GM23248 (cell line): ENCODE measurements at places on chromosomes 4 and X.

- no peak for DNase-seq
Observed at GRCh38 chr4:155964016-155964891, 10.6 kb upstream of the CTSO start.

- peak; percentile 79 for DNase-seq
Observed at GRCh38 chr4:53654300-53654758, 63.0 kb upstream of the LNX1 start.

- DNase-seq = no peak
Observed at GRCh38 chr4:111838406-111838930, 306.8 kb upstream of the FAM241A start.

- DNase-seq = peak; percentile 69
Observed at GRCh38 chrX:3184176-3184930, 143.1 kb downstream of the ARSF start.

DNA sequence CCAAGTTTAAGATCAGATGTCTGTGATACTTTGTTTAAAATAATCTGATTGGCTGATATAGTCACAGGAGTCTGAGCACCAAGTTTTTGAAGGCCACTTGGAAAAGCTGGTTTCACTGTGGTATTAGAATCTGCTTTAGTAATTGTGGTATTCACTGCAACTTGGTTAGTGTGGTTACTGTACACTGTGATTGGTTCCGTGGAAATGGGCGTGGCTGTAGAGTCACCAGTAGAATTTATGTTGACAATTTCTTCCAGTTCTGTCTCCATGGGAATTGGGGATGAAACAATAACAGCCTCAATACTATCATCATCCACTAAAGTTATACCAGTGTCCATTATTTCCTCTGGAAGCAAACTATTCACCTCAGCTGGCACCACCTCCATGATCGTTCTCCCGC is 26.2 kb downstream of the LIN54 start:
- peak; percentile 46 for DNase-seq

DNA sequence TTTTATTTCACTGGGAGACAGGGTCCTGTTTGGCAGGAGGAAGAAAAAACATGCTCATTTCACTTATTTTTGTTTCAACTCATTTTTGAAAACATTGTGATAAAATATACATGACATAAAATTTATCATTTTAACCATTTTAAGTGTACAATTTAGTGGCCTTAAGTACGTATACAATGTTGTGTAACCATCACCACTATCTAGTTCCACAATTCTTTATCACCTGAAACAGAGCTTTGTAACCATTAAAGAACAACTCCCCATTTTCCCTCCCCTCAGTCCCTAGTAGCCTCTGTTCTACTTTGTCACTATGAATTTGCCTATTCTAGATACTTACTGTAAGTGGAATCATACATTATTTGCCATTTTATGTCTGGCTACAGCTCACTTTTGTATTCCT is 143.8 kb downstream of the GPAT3 start:
- DNase-seq = no peak

- DNase-seq = no peak
Observed at GRCh38 chr4:90495936-90496335, 368.7 kb downstream of the CCSER1 start.

GRCh38 chr4:61812171-61812570 is 612.0 kb downstream of the ADGRL3 start:
- DNase-seq = no peak

- DNase-seq = peak; percentile 68
Observed at GRCh38 chr4:67327245-67328017, 217.9 kb downstream of the CENPC start.

GRCh38 chrX:13015536-13016236 is 28.7 kb downstream of the FAM9C start:
- DNase-seq = no peak

GRCh38 chr4:26871611-26872010 is 11.0 kb downstream of the STIM2 start:
- DNase-seq = peak; percentile 88

DNA sequence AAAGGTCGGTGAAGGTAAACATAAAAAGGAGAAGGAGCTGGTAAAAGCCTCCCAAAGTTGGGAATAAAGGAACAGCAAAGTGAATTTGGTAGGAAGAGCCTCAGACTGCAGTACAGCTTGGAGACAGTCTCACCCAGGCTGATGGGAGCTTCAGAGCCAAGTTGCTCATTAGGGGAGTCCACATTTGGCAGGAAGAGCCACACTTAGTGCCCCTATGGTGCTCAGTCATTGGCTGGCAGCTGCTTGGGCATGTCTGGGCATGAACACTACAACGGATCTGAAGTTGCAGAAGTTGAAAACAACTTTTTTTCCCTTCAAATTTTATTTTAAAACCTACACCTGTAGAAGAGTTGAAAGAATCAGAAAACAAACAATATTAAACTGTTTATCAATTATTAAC is 2497.3 kb downstream of the ARAP2 start:
- no peak for DNase-seq

GRCh38 chr4:48033825-48034413 is 17.3 kb downstream of the NIPAL1 start:
- DNase-seq = peak; percentile 37

DNA sequence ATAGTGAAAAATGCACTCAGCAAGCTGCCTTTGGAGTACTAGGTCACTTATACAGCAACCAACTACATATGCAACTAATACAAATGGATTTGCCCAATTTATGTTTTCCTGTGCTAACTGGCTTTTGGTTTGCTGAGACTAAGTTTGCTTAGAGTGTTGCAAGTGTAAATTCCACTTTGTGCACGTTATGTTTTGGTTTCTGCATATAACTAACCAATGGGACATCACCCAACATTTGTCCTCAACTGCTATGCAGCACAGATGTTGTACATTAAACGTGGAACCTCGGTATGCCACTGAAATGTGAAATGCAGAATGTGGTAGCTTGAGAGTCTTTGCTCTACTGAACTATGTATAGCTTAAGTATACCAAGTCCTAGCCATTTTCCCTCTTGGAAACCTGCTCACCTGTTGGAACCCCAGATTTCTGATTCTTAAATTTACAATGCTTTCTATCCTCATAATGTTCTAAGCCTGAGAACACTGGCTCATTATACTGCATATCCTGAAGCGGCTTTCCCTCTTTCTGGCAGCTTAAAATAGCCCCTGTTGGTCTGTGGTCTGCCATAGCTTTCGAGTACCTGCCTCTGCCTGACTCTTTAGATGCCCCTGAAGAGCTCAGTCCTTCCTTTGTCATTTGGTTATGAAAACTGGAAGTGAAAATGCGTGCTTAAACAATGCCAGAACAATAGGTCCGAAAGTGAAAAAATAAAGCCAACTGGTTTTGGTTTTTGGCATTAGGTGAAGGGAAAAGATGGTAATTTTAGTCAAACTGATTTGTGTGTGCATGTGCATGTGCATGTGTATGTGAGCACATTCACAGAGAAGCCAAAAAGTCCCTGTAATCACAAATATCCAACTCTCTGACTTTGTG is 158.0 kb downstream of the SH2D1A start:
- no peak for DNase-seq

GRCh38 chrX:38431525-38431924 is 79.1 kb downstream of the OTC start:
- no peak for DNase-seq

- peak; percentile 81 for DNase-seq
Observed at GRCh38 chr4:57342411-57342810, 232.2 kb upstream of the IGFBP7 start.

- DNase-seq = peak; percentile 8
Observed at GRCh38 chrX:132022198-132022966, 720 bp upstream of the STK26 start.

- DNase-seq = peak; percentile 57
Observed at GRCh38 chr4:111631215-111631999, 513.8 kb upstream of the FAM241A start.

DNA sequence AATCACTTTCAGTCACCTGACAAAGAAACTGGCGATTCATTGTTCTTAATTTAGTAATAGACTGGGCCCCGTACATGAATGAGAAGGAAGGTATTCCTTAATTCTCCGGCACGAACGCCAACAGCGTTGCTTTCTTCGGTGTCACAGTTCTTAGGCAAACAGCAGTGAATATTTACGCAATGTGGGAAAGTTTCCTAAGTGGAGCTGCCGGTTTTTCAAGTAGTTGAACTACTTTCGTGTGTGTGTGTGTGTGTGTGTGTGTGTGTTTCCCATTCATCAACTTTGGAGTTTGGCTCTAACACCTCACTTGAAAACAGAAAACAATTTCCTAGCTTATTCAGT is 651 bp downstream of the NXT2 start:
- DNase-seq = peak; percentile 72

- DNase-seq = no peak
Observed at GRCh38 chrX:72080150-72080549, 51.6 kb downstream of the RTL5 start.

- DNase-seq = no peak
Observed at GRCh38 chr4:5247735-5248134, 196.5 kb downstream of the STK32B start.

GRCh38 chrX:55787727-55788126 is 70.2 kb downstream of the RRAGB start:
- no peak for DNase-seq

DNA sequence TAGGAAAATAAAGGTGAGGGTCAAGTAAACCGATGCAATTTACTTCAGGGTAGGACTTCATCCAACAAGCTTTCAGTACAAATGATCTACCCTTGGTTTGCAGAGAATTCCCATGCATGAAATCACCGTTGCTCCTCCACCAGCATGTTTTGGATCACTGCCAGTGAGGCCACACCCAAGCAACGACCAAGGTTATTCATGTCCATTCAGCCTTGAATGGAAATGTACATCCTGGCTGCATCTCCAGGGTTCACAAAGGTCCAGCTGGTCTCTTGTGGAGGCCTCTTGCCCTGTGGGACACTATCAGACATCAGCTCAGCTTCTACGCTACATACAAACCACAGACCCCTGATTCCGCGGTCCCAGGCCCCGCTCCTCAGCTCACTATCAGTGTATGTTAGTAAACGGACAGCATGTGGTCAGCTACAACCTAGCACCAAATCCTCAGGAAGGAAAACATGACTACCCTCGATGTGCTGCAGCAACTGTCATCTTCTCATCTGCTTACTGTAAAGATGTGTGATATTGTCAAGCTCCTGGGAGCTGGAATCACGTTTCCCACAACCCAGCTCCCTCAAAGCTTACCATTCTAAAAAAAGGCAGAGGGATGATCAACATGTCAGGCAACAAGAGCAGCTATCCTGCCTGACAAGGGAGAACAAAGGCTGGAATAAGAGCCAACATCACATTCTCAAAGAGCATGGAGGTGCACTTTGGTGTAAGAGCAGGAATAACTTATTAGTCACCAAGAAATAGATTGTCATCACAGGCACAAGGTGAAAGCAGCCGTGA is 4.9 kb downstream of the LYAR start:
- peak; percentile 50 for DNase-seq

DNA sequence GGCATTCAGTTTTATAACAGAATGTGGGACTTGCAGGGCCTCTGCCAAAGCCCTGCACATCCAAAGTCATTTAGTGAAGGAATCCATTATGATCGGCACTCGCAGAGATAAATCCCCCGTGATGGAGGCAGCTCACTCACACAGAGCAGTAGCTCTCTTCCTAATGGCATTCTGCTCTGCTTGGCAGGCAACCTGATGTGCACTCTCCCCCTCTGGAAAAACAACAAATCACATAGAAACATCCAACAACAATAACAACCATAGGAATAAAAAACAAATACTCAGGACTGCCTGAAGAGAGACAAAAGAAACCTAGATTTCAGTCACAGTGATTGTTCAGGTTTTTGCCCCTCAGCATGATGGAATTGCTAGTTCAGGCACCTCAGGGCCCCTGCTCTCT is 59.7 kb downstream of the NAA11 start:
- no peak for DNase-seq

- DNase-seq = no peak
Observed at GRCh38 chr4:94804650-94805049, 46.9 kb downstream of the BMPR1B start.

GRCh38 chrX:153511784-153512500 is 5.5 kb upstream of the ATP2B3 start:
- no peak for DNase-seq

DNA sequence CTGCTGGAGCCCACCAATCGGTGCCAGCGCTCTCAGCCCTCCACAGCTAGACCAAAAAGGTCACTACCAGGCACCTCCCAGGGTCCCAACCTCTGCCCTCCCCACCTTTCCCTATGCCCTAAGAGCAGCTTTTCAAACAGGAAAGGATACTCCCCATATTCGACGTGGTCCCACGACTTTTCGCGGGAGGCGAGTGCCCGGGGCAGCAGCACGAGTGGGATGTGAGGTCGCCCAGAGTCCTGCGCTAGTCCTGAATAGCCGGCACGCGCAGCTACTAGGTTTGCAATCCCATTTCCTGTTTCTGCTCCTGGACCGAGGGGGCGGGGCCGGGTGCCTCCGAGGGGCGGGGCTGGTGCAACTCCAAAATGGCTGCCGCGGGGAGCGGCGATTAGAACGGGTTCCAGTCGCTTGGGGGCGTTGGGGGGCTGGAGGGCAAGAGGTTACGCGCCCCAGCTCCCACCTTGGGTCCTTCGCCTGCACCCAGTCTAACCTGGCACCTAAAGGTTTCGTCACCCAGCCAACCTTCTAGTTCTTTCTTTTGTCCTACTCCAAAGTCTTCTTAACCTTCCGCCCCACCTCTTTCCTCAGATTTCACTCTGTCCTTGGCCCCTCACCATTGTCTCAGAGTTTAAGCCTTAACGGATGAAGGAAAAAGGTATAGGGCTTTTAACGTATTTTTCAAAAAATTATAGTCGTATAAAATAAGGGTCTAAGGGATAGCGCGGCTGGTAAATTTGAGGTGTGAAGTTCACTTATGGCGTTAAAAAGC is 85.0 kb upstream of the TENT5D start:
- peak; percentile 21 for DNase-seq

GRCh38 chr4:121669163-121669550 is 27.6 kb downstream of the ANXA5 start:
- peak; percentile 74 for DNase-seq

DNA sequence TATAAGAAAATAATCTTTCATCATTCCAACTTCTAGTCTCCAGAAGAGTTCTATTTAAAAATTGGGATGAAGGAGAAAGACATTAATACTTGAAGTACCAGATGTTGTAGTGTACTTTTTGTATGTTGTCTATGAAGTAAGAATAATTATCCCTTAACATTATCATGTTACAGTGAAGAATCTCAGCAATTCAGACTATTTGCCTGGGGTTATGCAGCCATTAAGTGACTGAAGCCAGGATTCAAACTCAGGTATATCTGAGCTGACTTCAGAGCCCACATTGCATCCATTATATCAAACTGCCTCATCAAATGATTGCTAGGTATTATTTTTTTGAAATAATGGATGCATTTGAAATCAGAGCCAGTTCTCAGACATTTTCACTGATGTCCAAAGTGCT is 76.1 kb upstream of the FHDC1 start:
- no peak for DNase-seq

- DNase-seq = no peak
Observed at GRCh38 chr4:40197879-40198689, 1.3 kb downstream of the RHOH start.

GRCh38 chr4:8308144-8308543 is 38.6 kb downstream of the HTRA3 start:
- DNase-seq = no peak

- DNase-seq = no peak
Observed at GRCh38 chr4:180304321-180304720, 1938.9 kb upstream of the TENM3 start.

GRCh38 chr4:163590103-163590502 is 95.6 kb downstream of the TMA16 start:
- no peak for DNase-seq

GRCh38 chrX:8191022-8191421 is 20.0 kb upstream of the VCX2 start:
- no peak for DNase-seq

- no peak for DNase-seq
Observed at GRCh38 chr4:154454710-154455109, 36.9 kb downstream of the DCHS2 start.
